ENCODE measurements at places on chromosomes 5 and 9.

- no peak for DNase-seq
Measured at GRCh38 chr5:76556511-76557221, 66.5 kb downstream of the F2RL2 start.

- no peak for DNase-seq
Measured at GRCh38 chr9:37931592-37931991, 27.7 kb upstream of the SLC25A51 start.

DNA sequence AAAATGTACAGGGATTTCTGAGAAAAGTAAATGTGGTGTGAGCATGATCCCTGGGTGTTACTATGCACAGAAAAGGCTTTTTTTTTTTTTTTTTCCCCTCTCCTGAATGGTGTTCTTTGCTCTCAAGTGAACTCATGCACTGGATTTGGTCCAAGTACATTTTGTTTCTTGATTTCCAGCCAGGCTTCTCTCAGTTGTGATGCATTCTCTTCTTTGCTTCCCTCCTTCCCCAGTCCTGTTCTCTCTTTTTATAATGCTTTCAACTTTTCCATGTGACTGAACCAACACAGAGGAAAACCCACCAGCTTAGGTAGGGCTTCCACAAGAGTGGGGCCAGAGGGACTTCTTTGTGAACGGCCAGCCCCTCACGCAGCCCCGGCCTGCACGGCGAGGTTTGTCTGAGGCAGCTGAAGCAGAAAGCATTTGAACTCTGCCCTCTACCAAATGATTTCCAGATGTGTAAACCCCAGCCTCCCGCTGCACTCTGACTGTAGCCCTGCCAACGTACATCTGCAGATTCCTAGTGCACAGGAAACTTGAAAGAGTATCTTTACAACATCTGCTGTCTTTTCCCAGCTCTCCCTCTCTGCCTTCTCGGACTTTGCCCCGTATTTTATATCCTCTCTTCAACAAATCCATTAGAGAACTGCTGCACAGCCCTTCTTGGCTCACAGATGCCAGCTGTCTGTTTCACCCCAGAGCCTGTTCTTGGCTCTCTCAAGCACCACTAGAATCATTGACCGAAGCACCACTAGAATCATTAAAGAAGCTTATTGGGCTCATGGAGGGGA is 71.8 kb upstream of the CD180 start:
- DNase-seq: no peak

GRCh38 chr5:152397581-152397980 is 7.5 kb downstream of the NMUR2 start:
- DNase-seq: no peak

DNA sequence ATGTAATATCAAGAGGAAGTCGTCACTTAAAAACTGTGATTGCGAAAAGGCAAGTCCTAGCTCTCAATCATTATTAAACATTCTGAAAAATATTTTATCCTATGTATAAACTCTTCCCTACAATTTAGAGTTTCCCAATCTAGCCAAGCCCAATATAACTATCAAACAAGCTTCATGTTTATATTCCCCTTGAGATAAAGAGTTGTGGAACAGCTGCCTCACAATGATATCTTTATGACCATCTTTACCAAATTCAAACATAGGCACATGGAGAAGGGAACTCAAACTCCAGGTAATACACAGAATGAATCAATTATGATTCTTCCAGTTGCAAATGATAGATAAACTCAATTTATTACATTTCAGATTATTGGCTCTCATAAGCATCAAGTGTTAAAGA is 1468.7 kb downstream of the EFNA5 start:
- no peak for DNase-seq

GRCh38 chr5:172837640-172838039 is 3.6 kb downstream of the ERGIC1 start:
- DNase-seq: no peak
